ENCODE measurements at places on chromosomes 3 and 15.

DNA sequence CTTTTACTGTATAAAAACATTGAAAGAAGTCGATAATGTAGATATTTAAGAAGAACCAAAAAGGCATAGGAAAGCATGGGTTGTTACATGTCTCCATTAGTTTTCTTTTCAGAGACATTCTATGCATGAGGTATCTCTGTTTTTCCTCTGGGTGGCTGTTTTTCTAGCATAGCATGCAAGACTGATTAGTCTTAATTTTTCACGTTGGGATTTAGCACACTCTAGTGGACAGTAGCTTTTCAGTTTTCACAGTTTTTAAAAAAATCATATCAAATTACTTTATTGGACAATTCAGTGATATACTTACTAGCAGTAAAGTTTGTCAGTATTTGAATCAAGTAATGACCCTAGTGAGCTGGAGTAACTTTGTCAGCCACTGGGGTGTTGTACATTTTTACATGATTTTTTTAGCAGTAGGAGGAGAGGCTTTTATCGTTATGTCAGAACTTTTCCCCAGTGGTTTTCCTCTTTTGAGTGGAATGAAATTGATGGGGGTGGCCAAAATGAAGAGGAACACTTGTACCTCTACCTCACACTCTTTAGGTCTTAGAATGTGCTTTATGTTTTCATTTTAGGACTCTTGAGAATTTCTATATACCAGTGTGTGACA lies 57.2 kb downstream of the SEC22A start:
- no peaks in the 10 kb centered on the region for H3K4me1 ChIP-seq
- H3K27ac ChIP-seq = no peak overlapping the region
- no peak overlapping the region for H3K4me3 ChIP-seq
- no peaks in the 10 kb centered on the region for H3K27me3 ChIP-seq
- peak; percentile 57 for DNase-seq
- H3K36me3 ChIP-seq = no peaks in the 10 kb centered on the region

DNA sequence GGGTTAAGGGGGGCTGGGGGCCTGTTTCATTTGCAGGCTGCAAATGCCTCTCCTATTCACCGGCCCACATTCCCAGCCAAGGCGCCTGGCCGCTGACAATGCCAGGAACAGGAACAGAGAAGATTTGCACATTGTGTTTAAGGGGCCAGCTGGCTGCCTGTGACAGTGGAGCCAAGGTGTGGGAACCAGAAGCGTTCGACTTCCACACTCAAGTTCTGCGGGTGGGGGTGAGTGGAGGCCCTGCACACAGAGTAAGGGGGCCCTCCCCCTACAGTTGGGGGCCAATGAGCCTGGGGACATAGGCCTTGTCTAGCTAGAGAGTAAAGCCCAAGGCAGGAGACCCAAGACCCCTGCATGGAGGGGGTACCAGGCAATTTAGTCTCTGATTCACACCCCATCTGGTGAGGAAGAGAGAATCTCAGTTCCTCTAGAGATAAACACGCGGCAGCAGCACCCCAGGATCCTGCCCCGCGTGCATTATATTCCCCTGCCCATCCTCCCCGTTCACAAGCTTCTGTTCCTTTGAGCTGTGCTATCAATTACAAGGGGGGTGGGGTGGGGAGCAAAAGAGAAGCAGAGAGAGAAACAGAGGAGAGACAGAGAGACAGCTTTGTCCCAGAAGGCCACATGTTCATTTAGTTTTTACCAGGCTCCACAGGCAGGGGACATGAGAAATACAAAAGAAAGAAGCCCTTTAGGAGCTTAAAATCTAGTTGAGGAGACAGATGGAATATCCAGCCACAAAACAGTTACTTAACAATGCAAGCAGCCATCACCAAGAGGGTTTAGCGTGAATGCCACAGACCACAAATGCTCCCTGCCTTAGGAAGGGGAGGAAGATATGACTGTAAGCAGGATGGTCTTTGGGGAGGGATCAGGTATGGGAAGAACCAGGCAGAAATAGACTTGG lies 9.2 kb downstream of the IGDCC3 start:
- H3K4me1 ChIP-seq = peaks cover 47% of the 10 kb centered on the region
- no peak overlapping the region for H3K27ac ChIP-seq
- no peak overlapping the region for H3K4me3 ChIP-seq
- H3K27me3 ChIP-seq = no peaks in the 10 kb centered on the region
- DNase-seq = no peak

DNA sequence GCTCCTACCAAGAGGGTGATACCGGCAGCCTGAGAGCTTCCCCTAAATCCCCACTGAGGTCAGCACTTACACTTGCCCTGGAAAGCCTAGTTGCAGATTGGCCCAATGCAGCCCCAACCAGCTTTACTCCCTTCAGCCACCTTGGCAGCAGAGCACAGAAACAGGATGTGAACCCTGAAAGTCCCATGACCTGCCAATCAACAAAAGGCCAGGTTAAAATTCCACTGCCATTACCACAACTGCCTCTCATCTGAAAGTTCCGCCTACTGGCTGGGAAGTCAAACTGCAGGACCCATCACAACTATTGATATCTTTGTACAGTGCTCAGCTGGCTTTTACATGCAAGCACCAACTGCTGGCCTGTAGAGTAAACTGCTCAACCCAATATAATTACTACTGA lies 156.2 kb downstream of the ZMAT3 start:
- no peak for DNase-seq
- H3K27me3 ChIP-seq = no peaks in the 10 kb centered on the region
- no peak overlapping the region for H3K4me3 ChIP-seq
- no peaks in the 10 kb centered on the region for H3K4me1 ChIP-seq
- no peaks in the 10 kb centered on the region for H3K36me3 ChIP-seq

DNA sequence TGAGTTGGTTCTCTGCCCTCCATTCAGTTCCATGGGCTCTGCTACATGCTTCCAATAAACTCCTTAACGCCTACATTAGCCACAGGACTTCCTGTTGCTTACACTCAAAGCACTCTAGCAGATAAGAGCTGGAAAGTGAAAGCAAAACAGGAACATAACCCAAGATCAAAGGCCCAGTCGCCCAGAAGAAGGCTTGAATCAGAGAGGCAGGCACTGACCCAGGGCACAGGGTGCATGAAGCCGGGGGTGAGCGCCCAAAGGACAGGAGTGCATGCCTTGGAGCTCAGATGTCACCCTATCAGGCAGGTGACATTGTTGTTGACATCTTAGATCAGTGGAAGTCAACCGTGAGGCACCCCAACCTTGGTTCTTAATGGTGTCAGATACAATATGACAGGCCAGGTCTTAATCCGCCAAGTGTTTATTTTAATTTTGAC lies 235.1 kb downstream of the UACA start:
- H3K27me3 ChIP-seq = no peaks in the 10 kb centered on the region
- H3K27ac ChIP-seq = no peak overlapping the region
- H3K4me1 ChIP-seq = peaks cover 30% of the 10 kb centered on the region
- no peak overlapping the region for H3K4me3 ChIP-seq
- peak; percentile 44 for DNase-seq
- no peaks in the 10 kb centered on the region for H3K36me3 ChIP-seq

GRCh38 chr15:77624868-77625267 lies 7.8 kb downstream of the LINGO1 start:
- no peak overlapping the region for H3K4me3 ChIP-seq
- H3K27me3 ChIP-seq = peaks cover 50% of the 10 kb centered on the region
- H3K36me3 ChIP-seq = no peaks in the 10 kb centered on the region
- no peaks in the 10 kb centered on the region for H3K4me1 ChIP-seq
- no peak for DNase-seq

GRCh38 chr3:115099134-115099985 lies 47.7 kb downstream of the ZBTB20 start:
- H3K4me3 ChIP-seq = no peak overlapping the region
- H3K27me3 ChIP-seq = no peaks in the 10 kb centered on the region
- H3K27ac ChIP-seq = no peak overlapping the region
- DNase-seq = no peak
- H3K4me1 ChIP-seq = no peaks in the 10 kb centered on the region

DNA sequence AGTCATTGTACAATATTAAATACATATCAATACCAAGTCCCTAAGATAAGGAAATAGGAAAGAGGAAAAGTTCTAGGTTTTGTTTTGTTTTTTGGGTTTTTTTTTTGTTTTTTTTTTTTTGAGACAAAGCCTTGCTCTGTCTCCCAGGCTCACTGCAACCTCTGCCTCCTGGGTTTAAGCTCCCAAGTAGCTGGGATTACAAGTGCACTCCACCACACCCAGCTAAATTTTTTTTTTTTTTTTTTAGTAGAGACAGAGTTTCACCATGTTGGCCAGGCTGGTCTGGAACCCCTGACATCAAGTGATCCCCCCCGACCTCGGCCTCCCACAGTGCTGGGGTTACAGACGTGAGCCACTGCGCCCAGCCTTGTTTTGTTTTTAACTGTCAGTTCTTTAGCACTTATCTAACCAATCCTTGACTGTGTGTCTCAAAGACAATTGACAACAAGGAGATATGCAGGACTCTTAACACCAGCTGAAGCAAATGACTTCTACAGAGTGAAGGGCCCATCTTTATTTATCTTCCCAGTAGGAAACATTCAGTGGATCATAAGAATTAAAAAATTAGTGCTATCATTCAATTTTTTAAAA lies 100.0 kb upstream of the RAP2B start:
- no peaks in the 10 kb centered on the region for H3K36me3 ChIP-seq
- H3K27me3 ChIP-seq = no peaks in the 10 kb centered on the region
- H3K27ac ChIP-seq = no peak overlapping the region
- H3K4me3 ChIP-seq = no peak overlapping the region
- peaks cover 30% of the 10 kb centered on the region for H3K4me1 ChIP-seq

- no peak overlapping the region for H3K4me3 ChIP-seq
- no peak for DNase-seq
- H3K27me3 ChIP-seq = no peaks in the 10 kb centered on the region
- no peaks in the 10 kb centered on the region for H3K36me3 ChIP-seq
- no peak overlapping the region for H3K27ac ChIP-seq
These were observed 102.3 kb downstream of the ZPLD1 start for GRCh38 chr3:102537123-102537522.

GRCh38 chr15:74200871-74201419 lies 1.6 kb downstream of the STRA6 start:
- peak overlapping the region; percentile 95 for H3K27ac ChIP-seq
- H3K4me3 ChIP-seq = peak overlapping the region; percentile 73
- 0 out of 2 replicates have a peak, but pooled peaks cover 11% of the 10 kb centered on the region for H3K36me3 ChIP-seq
- peak; percentile 81 for DNase-seq

GRCh38 chr3:71189480-71189879 lies 394.0 kb downstream of the FOXP1 start:
- no peaks in the 10 kb centered on the region for H3K4me1 ChIP-seq
- H3K27me3 ChIP-seq = no peaks in the 10 kb centered on the region
- no peak overlapping the region for H3K4me3 ChIP-seq
- no peak overlapping the region for H3K27ac ChIP-seq
- DNase-seq = no peak

GRCh38 chr3:9934235-9934621 lies 594 bp downstream of the CRELD1 start:
- peaks cover 23% of the 10 kb centered on the region for H3K4me1 ChIP-seq
- H3K27ac ChIP-seq = peak overlapping the region; percentile 89
- H3K27me3 ChIP-seq = no peaks in the 10 kb centered on the region
- H3K4me3 ChIP-seq = peak overlapping the region; percentile 72

DNA sequence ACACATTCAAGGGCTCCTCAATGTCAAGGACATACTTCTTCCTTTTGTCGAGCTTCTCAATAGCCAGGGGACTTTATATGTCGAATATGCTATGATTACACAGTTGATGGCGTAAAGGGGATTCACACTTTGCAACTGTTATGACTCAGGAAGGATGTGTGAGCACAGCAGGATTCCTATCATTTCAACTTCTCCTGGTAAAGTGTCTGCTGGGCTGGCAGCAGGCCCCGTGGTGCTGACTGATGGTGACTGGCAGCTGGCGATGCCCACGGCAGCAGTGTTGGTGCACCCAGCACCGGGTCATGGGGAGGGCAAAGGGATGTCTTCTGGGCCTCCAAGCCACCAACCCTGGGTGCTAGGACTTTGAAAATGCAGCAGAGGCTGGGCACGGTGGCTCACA lies 44.8 kb upstream of the GNB5 start:
- no peaks in the 10 kb centered on the region for H3K36me3 ChIP-seq
- H3K27me3 ChIP-seq = no peaks in the 10 kb centered on the region
- H3K27ac ChIP-seq = no peak overlapping the region
- H3K4me1 ChIP-seq = no peaks in the 10 kb centered on the region
- DNase-seq = no peak

DNA sequence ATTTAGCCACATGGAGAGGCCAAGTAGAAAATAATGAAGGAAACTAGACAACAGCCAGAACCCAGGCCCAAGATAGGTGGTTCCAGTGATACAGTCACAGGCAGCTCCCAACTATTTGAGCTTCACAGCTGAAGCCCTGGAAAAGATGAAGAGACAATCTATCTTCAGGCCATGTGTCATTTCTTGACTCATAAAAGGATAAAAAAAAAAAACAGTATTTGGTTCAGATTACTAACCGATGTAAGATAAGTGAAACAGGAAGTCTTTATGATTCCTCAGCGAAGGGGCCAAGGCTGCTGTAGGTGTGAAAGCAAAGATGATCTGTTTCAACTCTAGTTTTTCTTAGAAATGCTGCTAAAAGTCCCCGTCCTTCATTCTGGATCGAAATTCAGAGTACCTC lies 394.6 kb downstream of the ZNF385D start:
- H3K36me3 ChIP-seq = no peaks in the 10 kb centered on the region
- no peak overlapping the region for H3K4me3 ChIP-seq
- no peaks in the 10 kb centered on the region for H3K27me3 ChIP-seq
- no peaks in the 10 kb centered on the region for H3K4me1 ChIP-seq

- H3K4me3 ChIP-seq = peak overlapping the region; percentile 52
- peaks cover 48% of the 10 kb centered on the region for H3K4me1 ChIP-seq
- no peaks in the 10 kb centered on the region for H3K27me3 ChIP-seq
These were observed 6.3 kb downstream of the BHLHE40 start for GRCh38 chr3:4985330-4986174.

GRCh38 chr3:75329476-75330097 lies 334.5 kb upstream of the FRG2C start:
- no peak for DNase-seq
- H3K27ac ChIP-seq = no peak overlapping the region
- no peak overlapping the region for H3K4me3 ChIP-seq
- no peaks in the 10 kb centered on the region for H3K4me1 ChIP-seq

GRCh38 chr3:37640636-37641375 lies 220.9 kb upstream of the CTDSPL start:
- peaks cover 35% of the 10 kb centered on the region for H3K27me3 ChIP-seq
- no peak overlapping the region for H3K27ac ChIP-seq
- no peak for DNase-seq

Measured in PC-9 (cell line).